ENCODE measurements at places on chromosomes 2 and 18.

GRCh38 chr18:62085756-62086155, 101.1 kb downstream of the PIGN start:
- DNase-seq, result no peak

DNA sequence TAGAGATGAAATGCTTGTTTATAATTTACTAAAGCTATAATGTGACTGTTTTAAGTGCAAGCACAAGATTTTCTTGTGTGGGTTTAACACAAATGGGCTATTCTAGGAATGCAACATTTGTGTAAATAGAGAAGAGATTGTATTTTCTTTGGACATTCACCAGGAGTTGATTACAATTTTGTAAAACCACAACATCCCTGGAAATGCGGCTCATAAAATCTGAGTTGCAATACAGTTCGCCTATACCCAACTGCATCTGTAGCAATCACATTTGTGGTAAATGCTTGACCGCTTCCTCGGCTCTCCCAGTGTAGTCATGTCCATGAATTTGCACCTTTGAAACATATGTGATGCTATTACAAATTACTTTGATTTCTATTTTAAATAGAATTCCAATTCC, 348.7 kb upstream of the CDH20 start:
- DNase-seq, result no peak

- peak; percentile 92 for DNase-seq
Measured at GRCh38 chr2:28377984-28378678, 14.5 kb upstream of the FOSL2 start.

DNA sequence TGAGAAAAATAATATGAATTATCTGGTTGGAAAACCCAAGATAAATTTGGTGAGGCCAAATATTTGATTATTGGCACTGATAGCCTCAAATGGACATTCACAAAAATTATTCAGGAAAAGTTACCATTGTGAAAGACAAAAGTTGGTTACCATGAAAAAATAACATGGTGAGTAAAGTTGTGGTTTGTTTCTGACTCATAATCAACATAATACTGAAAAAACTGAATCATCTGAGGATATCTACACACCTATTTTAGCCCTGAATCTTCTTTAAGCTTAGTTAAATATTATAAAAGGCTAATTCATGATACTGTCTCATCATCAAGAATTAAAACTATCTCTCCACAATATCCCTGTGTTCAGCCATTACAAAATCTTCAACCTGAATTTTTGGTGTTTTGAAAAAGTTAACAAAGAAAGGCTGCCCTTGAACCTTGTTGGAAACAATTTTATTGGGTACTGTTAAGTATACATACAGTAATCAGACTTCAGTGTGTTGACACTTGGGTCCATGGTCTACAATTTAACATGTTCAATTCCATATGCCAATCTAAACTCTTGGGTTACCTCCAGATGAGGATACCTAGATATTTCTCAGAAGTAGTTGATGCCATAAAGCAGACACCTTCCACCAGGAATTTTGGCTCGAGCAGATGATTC, 607.5 kb upstream of the SLC39A10 start:
- no peak for DNase-seq

- no peak for DNase-seq
Measured at GRCh38 chr18:10329101-10329500, 125.3 kb upstream of the APCDD1 start.

DNA sequence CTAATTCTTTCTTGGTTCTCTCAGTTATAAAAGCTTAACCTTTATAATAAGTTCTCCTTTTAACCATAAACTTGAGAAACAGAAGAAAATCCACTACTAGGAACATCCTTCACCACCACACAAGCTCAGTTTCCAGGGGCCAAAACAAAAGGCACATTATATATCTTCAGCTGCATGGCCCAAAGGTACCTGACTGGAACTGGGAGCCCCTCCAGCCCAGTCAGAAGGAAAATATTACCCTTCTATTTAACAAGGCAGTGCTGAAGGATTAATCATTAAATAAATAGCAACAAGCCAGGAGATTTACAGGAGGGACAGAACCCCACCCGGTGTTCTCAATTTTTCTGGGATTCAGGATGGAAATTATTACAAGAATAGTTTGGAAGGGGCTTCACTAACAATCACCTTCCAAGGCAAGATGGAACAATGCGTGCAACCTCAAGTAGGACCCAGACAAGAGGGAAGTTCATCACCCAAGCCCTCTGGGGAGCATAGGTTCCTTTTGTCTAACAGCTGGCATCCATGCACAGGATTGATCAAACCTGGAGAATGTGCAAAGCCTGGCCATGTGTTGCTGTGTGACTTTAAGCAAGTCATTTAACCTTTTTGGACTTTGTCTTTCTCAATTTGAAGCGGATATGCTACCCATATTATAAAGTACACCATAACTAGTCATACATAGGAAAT, 159.6 kb upstream of the SETBP1 start:
- no peak for DNase-seq

DNA sequence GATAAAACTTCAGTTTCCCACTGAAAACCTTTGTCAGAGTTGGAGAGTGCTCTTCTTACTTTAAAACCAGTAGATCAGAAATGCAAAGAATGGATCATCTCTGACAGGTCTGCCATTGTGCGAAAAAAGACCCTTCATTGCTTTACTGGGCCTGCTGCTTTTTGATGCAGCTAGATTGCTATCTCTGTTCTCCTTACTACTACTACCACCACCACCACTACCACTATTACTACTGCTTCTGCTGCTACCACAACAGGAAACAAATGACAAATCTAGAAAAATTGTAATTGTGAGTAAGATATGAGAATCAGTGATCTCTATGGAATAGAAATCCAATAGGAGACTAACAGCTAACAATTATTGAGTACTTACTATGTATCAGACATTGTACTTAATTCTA, 85.8 kb downstream of the PKP4 start:
- DNase-seq, result no peak

- DNase-seq, result no peak
Measured at GRCh38 chr2:229733611-229734245, 19.4 kb upstream of the DNER start.

- no peak for DNase-seq
Measured at GRCh38 chr2:192029089-192029488, 165.6 kb downstream of the TMEFF2 start.

GRCh38 chr18:46152808-46153617, 48.8 kb downstream of the HAUS1 start:
- peak; percentile 61 for DNase-seq

- DNase-seq, result no peak
Measured at GRCh38 chr2:225487878-225488416, 88.4 kb downstream of the NYAP2 start.

DNA sequence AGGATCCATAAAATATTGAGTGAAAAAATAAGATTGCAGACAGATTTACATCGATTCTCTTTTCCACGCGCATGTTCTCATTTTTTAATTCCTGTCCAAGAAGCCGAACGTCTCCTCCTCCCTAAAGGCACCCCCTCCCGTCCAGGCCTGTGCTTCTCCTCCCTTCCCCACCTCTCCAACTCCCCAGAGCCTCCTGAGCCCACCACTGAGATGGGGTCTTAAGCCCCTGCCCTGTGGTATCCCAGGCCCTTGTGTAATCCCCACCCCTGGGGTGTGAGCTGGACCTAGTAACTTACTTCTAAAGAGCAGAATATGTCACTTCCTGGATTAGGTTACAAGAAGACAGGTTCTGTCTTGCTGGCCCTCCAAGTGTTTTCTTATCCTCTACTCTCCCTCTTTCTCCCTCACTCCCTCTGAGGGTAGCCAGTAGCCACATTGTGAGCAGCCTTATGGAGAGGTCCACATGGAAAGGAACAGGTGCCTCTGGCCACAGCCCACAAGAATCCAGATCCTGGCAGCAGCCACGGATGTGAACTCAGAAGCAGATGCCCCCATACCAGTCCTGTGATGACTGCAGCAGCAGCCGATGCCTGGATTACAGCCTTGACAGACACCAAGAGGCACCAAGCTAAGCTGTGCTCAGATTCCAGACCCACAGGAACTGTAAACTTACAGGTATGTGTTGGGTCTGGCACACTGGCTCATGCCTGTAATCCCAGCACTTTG, 39.6 kb upstream of the OTOS start:
- DNase-seq, result peak; percentile 44

DNA sequence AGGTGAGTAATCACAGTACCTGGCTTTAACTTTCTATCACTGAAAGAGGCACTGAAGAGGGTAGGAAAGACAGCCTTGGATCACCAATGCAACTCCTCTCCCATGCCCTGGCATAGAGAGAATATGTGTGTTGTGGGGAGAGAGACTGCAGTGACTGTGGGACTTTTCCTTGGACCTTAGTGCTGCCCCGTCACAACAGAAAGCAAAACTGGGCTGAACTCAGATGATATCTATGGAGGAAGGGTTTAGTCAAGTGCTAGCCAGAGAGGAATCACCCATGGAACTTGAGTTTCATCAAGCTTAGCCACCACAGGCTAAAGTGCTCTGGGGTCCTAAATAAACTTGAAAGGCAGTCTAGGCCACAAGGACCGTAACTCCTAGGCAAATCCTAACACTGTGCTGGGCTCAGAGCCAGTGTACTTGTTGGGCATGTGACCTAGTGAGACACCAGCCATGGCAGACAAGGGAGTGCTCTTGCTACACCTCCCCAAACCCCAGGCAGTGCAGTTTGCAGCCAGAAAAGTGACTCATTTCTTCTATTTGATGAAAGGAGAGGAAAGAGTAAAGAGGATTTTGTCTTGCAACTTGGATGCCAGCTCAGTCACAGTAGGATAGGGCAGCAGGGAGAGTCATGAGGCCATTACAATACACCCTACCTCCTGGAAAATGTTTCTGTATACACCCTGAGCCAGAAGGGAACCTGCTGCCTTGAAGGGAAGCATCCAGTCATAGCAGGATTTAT, 105.8 kb upstream of the SPOPL start:
- DNase-seq, result no peak

DNA sequence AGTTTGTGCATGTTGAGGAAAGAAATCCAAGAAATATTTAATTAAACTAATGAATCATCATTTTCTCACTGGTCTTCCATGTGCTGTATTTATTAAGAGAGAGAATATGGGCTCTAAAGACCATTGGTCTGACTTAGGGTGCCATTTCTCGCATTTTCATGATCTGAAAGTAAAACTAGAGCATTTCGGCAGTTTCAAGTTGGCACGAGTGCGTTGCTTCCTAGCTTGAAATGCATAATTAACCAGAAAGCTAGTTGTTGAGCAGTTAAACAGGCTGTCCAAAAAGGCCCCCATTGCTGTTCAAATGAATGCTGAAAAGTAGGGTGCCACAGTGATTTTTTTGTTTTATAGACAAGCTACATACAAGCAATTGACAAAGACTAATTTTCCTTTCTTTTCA, 47.4 kb downstream of the SLC8A1 start:
- DNase-seq, result no peak

DNA sequence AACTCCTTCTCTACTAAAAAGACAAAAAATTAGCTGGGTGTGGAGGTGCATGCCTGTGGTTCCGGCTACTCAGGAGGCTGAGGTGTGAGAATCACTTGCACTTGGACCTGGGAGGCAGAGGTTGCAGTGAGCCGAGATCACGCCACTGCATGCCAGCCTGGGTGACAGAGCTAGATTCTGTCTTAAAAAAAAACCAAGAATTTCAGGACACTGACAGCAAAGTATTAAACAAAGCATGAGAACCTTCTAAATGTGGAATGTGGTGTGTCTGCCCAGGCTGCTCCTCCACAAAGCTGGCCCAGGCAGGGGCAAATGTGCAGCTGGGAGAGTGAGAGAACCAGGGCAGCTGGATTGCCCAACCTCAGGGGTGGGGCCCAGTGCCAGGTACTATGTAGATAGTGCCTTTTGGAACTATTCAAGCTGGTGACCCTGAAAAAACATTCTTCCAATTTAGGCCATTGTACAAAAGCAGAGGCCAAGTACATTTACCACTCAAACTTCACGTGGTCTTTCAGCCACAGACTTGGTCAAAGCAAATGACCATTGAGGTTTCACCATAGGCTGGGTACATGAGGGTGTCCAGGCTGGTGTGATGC, 6.7 kb upstream of the UGT1A5 start:
- peak; percentile 4 for DNase-seq

DNA sequence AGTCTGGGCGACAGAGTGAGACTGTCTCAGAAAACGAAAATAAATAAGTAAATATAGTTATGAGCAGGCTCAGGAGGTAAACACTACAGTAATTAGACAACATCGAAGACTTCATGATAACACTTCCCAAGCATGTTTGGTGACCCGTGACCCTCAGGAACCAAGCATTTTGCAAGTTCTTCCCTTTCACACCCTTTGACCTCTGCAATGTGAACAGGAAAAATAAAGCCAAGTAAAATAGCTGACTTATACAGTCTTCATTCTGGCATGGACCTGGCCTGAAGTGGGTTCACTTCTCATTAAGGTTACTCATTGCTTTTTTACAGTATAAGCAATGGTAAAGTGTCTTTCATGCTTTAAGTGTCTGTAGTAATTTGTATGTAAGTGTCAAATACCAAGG, 15.3 kb upstream of the TGIF1 start:
- no peak for DNase-seq

- DNase-seq, result peak; percentile 41
Measured at GRCh38 chr2:118168615-118169014, 80.3 kb downstream of the INSIG2 start.

- no peak for DNase-seq
Measured at GRCh38 chr2:84991404-84992160, 20.6 kb downstream of the KCMF1 start.

DNA sequence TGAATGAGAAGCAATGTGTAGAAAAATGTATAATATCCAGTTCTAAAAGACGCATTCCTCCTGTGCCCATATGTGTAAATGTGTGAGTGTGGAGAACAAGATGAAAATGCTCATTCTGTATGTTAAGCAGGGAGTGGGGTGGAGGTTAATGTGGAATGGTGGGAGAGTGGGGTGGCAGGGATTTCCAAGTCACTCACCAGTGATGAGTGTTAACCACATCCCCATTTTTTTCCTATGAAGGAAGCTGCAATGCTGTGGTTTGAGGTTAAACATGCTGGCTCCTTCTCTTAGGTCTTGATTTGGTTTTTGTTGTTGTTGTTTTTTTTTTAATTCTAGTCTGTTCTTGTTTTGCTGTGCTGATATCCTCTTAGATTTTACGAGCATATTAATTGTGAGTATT, 169.4 kb downstream of the NEDD4L start:
- no peak for DNase-seq

- no peak for DNase-seq
Measured at GRCh38 chr2:142153601-142154000, 22.8 kb upstream of the LRP1B start.

- no peak for DNase-seq
Measured at GRCh38 chr2:119756837-119757236, 2.9 kb upstream of the PTPN4 start.

DNA sequence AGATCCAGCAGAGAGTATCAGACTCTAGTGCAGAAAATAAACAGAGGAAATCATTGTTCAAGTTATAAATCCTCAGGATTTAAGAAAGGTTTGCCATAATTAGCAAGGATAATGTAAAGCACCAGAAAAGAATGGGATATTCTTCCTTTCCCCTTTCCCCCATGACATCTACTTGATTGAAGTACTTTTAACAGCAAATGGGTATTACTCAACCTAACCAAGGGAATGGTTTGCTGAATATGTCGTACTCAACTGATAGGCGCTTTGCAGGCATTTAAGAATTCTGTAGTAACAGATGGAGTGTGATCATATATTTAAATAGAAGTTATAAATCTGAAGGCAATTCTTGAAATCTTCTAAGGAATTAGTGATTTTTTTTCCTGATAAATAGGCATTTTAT, 2.7 kb downstream of the APCDD1 start:
- no peak for DNase-seq

Measured in tongue (tissue), 3 donors.